GM13976 (cell line): ENCODE measurements at places on chromosomes 6 and 20.

DNA sequence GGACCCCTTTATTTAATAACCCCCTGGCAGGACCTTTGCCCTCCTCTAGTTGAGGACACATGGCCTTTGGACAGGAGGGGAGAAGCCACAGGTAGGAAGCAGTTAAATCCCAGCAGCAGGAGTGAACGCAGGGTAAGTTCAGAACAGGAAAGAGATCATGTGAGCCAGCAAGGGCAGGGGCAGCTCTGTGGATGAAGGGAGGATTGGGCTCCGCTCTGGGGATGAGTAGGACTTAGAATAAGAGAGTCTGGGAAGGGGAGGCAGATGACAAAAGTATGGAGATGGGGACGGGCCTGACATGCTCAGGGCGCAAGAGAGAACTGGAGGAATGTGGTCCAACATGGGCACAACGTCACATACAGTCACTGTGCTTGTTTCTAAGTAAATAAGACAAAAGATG is 89.0 kb downstream of the NDUFAF5 start:
- no peak for DNase-seq

DNA sequence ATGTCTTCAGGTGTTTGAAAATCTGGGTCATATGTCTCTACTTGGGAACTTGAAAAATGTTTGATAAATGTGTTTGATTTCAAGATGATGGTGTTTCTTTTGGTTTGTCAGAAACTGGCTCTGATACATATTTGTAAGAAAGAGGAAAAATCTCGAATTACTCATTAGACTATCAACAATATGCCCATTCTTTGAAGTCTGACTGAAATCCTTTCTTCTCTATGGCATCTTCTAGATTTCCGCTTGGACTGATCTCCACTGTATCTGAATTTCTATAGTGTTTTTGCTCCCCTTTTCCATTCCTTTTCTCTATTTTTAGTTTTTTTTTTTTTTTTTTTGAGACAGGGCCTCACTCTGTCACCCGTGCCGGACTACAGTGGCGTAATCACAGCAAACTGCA is 1096.5 kb downstream of the KIF16B start:
- no peak for DNase-seq

DNA sequence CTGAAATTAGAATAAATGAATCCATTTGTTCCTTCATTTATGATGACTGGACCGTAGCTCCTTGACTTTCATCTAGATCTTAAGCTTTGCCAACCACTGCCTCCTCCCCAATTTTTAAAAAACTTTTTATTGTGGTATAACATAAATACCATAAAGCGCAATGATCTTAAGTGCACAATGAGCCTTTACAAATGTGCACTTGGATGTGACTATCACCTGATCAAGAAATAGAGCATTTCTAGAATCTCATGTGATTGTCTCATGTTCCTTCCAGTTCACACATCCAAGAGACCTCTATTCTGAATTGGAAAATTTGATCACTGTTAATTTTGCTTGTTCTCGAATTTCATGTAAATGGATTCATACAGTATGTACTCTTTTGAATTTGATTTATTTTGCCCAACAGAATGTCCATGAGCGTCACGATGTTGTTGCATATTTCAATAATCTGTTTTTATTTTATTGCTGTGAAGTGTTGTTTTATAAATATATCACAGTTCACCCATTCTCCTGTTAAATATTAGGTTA is 442.2 kb downstream of the CDKAL1 start:
- DNase-seq, result no peak

- DNase-seq, result no peak
These were observed 259.8 kb downstream of the PHACTR1 start for GRCh38 chr6:12976366-12976765.

DNA sequence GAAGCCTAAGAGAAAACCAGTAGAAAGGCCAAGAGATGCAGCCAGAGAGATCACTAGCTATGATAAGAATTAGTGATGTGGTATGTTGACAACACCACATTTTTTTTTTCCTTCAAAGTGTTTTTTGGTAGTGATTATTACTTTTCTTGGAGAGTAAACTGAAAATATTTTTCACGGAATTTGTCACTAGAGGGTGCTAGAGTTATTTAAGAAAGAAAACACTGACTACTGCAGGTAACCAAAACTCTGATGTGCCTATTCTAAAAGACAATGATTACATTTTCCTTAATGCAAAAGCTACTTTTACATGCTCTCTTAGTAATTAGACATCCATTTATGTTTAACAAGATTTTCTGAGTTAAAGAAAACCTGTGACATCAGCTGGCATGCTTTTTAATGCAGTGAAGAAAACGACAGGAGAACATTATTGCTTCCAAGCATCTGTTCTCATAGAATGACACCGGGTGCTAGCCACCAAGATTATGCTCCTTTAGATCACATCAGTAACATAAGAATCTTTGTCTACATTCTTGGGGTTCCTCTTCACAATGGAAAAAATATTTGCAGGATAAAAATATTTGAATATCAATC is 28.8 kb downstream of the RWDD2A start:
- peak; percentile 28 for DNase-seq

DNA sequence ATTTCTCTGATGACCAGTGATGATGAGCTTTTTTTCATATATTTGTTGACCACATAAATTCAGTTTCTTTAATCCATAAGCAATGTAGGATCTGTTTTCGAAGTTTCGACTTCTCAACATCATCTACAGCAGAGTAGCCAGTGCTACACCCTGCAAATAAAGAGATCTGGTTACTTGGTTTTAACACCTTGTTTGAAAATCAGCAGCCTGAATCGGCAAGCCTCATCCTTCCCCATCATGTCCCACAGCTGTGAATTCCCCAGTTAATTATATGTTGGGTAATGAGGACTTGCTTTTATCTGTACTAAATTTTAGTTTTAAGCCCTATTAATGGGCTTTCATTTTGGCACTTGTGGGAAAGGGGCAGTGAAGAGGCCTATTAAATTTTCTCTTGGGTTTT is 80.6 kb downstream of the BMP2 start:
- no peak for DNase-seq

DNA sequence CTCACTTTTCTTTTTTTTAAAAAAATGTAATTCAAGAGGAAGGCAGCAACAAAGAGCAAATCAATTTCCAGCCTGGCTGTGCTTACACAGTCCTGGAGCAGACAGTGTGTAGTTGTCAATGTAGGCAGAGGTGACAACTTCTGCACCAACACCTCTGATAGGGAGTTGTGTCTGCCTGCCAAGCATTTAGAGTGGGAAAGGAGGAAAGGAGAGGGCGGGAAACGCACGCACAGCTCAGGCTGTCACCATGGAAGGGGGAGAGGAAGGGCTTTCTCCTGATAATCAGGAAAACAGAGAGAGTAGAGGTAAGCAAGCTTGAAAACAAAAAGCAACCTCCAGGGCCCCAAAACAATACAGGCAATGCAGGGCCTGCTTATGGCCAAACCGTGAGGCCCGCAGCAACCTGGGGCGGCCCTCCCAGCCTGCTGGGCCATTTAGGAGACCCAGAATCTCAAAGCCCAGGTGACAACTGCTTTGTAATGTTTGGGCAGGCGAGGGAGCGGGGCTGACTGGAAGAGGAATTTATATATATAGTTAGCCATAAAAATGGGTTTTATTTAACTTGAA is 41.5 kb upstream of the GFOD1 start:
- no peak for DNase-seq

GRCh38 chr6:30328397-30328796 is 1.7 kb downstream of the TRIM39 start:
- DNase-seq, result no peak

GRCh38 chr6:26431258-26432172 is 8.8 kb upstream of the BTN3A3 start:
- no peak for DNase-seq

GRCh38 chr20:40156600-40157317 is 532.3 kb downstream of the MAFB start:
- peak; percentile 39 for DNase-seq

DNA sequence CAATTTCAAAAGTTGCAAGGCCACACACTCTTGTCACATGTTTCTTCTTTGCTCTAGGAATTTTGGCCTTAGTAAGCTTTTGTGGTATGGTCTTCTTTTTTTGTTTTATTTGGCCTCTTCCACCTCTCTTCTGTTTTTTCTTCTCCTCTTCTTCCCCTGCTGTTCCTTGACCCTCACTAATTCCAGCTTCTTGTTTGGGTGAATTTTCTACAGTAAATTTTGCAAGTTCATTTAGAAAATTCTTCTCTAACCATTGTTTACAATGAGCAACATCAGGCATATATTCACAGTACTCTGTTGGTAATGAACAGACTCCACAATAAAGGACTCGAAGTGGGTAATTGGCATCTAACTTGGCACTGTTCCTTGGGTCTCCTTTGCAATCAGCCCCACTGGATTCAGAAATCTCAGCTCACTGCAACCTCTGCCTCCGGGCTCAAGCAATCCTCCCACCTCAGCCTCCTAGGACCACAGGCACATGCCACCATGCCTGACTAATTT is 5.0 kb downstream of the ASIP start:
- DNase-seq, result no peak

- DNase-seq, result no peak
These were observed 52.3 kb downstream of the RNGTT start for GRCh38 chr6:88910922-88911778.

- DNase-seq, result peak; percentile 24
These were observed 274.3 kb downstream of the CD109 start for GRCh38 chr6:73969971-73970970.

DNA sequence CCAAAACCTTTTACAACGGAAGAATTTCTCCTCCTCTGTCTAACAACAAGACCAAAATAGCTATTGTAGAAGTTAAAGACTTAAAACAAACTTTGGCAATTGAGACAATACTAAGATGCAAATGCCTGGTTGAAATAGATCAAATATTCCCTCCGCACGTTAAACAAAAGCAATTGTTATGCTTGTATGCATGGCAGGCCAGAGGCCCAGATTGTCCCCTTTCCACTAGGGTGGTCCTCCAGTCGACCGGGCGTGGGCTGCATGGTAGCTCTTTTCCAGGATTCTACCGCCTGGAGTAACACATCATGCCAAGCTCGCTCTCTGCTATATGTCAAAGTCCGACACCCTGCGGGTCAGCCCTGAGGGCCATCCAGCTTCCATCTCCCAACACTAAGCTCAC is 234.7 kb downstream of the RNGTT start:
- no peak for DNase-seq

DNA sequence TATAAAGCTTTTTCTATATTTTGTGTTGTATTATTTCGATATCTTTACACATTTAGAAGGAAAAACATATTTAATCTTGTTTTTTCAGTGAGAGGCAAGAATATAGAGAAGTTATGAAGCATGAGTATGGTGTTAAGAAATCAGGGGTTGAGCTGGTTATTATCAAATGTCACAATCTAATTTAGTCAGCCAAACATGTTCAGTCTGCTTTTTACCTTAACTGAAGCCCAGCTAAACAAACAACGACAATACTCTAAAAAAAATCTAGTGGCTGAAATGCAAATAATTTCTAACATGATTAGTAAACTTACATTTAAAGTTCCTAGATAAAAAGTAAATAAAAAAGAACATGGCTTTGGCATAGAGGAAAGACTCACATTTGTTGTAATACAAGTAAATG is 433.8 kb upstream of the NRSN1 start:
- no peak for DNase-seq

- peak; percentile 53 for DNase-seq
These were observed 942 bp downstream of the ACAT2 start for GRCh38 chr6:159762681-159763293.

DNA sequence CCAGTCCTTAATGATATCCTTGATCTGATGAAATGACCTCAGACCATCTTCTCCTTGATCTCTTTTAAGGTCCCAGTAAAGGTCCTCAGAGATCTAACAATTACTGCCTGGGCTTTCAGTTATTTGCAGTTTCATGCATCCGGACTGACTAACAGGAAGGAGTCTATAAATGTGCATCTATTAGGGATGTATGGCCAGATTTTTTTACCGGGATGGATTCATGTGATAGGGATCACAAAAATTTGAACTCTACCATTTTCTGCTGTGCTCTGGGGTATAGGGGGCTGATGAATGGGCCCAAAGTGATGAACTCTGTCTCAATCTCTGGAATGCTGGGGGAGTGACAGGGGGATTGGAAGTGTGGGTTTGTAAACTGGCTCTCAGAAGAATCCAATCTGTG is 36.2 kb upstream of the SCUBE3 start:
- no peak for DNase-seq

DNA sequence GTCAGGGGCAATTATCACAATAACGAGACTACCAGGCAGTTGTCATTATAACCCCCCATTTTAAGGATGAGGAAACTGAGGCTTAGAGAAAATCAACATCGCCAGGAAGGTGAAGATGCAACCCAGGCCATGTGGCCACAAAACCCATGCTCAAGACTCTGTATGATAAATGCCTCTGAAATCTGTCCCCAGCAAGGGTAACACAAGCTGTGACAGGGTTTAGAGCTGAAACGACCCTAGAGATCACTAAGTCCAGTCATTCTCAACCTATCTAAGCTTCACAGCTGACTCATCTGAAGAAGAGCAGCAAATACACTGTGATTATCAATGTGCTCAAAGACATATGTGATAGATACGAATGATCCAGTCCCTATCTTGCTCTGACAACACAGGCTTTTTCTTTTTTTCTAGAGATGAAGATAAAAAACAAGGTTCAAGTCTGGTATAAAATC is 47.0 kb downstream of the ARHGAP18 start:
- DNase-seq, result peak; percentile 41

DNA sequence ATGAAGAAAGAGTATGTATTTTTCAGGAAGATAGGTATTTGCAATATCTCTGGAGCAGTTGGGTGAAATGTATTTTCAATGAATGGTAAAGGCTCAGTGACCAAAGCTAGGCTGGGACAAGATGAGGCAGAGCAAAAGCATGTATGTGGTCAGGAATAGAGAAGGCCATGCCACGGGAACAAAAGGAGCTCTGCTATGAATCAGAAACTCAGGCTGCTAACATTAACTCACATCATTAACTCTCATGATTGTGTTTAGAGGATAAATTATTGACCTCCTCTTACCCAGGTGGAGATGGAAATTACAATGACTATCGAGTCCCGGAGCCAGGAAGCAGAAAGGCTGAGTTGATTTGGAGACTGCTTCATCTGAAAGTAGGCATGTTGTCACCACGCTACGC is 220.2 kb downstream of the FUT9 start:
- DNase-seq, result no peak

- DNase-seq, result no peak
These were observed 105.1 kb downstream of the PHF3 start for GRCh38 chr6:63740709-63741108.

GRCh38 chr6:31403283-31404060 is at the start of gene MICA:
MICA (plus strand) TSS chr6:31403595; CDS start chr6:31403633, 38 bp downstream.
- peak; percentile 94 for DNase-seq

GRCh38 chr6:84556541-84557335 is 207.7 kb downstream of the TBX18 start:
- DNase-seq, result no peak

DNA sequence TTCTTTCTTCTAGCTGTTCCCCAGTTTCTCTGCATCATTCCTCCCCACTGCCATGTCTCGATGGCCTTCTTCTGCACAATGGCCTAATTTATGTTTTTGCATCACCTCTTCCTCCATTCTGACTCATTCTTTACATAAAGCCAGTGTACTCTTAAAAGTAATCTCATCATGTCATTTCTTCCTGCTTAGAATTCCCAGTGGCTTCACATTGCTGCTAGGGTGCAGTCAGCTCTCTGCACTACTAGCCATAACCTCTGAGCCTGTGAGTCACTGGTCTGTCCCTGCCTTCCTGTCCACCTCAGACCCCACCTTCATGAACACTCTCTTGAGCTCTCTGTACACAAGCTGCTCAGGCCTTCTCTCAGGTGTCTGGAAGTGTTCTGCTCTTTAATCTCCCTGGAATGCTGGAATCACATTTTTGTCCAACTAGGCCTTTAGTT is 24.1 kb upstream of the TRIM27 start:
- no peak for DNase-seq

- DNase-seq, result no peak
These were observed 33.3 kb upstream of the SLC22A16 start for GRCh38 chr6:110509617-110510241.
